ENCODE measurements at places on chromosomes 5 and 9. TPM values are rescaled to one million over a fixed set of nuclear protein-coding genes. Genes with fewer than 3 reads are reported as not detected.

GNA14 gene
- 0.15 TPM for total RNA-seq

LCNL1 gene
- not detected for total RNA-seq

NUTM2G gene
- not detected for total RNA-seq

CDH6 gene
- 3.8 TPM for total RNA-seq

SHOC1 gene
- total RNA-seq, result not detected

GABRA1 gene
- total RNA-seq, result not detected

SPATA31D4 gene
- not detected for total RNA-seq

CDH18 gene
- not detected for total RNA-seq

OR1K1 gene
- total RNA-seq, result not detected

PCDHB2 gene
- not detected for total RNA-seq

TMEM215 gene
- not detected for total RNA-seq

ZNF300 gene
- 9.1 TPM for total RNA-seq

ECM2 gene
- total RNA-seq, result not detected

NXNL2 gene
- 1.4 TPM for total RNA-seq

OR1J2 gene
- total RNA-seq, result not detected

ZNF879 gene
- total RNA-seq, result 1.4 TPM
